ENCODE measurements at places on chromosomes 5 and 9.

GRCh38 chr5:79512471-79513307 is 1.2 kb downstream of the HOMER1 start:
- DNase-seq: no peak

DNA sequence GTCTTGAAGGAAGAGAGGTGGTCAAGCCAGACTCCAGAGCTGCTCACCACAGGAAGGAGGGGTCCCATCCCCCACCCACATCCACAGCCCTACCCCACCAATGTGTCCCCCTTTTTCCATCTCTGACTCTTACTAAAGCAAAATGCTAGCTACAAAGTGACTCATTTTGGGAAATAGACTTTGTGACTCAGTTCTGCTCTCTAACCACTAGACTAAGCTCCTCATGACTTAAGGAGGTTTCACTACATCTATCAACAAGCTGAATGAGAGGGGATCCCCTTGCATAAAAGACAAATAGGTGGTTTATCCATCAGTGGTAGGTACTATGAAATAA is 35.1 kb upstream of the ADRB2 start:
- no peak for DNase-seq

GRCh38 chr5:153670101-153670500 is 179.6 kb downstream of the GRIA1 start:
- no peak for DNase-seq

- DNase-seq: no peak
Measured at GRCh38 chr5:66363097-66363496, 219.0 kb downstream of the SREK1 start.

GRCh38 chr5:9380109-9380508 is 165.8 kb downstream of the SEMA5A start:
- DNase-seq: no peak

- DNase-seq: no peak
Measured at GRCh38 chr5:142387024-142387682, 62.3 kb upstream of the SPRY4 start.

DNA sequence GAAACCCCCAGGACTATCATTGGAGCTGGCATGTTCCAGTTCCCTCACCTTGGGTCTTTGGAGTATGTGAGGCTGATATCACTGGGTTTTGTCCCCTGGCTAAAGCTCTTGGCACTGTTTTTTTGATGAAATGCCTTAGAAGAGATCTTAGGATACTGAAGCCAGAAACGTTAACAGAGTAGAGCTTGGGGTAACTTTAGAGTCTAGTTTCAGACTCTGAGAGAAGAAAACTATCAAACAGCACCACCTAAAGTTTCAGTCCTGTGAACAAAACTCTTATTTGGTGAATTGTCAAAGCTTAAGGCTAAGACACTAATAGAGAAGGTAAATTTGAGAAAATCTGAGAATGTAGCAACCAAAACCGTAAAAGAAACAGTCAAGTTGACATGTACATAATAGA is 111.7 kb upstream of the PUM3 start:
- no peak for DNase-seq

DNA sequence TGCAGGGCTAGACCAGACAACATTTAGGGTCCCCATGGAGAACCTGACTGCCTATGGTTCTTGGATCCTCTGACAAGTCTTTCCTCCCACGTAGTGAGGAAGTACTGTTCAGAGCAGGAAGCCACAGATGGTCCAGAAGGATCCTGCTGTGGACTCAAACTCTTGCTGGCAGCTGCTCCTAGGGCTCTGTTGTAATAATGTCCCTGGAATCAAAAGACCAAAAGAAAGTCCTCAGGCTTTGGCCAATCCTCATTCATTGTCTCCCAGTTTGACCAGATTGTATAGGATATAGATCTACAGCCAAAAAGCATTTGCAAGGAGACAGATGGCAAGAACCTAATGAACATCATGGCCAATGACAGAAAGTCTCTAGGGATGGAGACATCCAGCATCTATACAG is 53.9 kb downstream of the SEMA6A start:
- DNase-seq: no peak

GRCh38 chr9:109349421-109349846 is 28.6 kb upstream of the EPB41L4B start:
- DNase-seq: no peak

GRCh38 chr9:13070612-13071595 is 208.6 kb downstream of the MPDZ start:
- DNase-seq: no peak

- peak; percentile 97 for DNase-seq
Measured at GRCh38 chr9:6007058-6007769, 8.2 kb downstream of the RANBP6 start.

- DNase-seq: no peak
Measured at GRCh38 chr9:128149951-128150593, 819 bp downstream of the LCN2 start.

DNA sequence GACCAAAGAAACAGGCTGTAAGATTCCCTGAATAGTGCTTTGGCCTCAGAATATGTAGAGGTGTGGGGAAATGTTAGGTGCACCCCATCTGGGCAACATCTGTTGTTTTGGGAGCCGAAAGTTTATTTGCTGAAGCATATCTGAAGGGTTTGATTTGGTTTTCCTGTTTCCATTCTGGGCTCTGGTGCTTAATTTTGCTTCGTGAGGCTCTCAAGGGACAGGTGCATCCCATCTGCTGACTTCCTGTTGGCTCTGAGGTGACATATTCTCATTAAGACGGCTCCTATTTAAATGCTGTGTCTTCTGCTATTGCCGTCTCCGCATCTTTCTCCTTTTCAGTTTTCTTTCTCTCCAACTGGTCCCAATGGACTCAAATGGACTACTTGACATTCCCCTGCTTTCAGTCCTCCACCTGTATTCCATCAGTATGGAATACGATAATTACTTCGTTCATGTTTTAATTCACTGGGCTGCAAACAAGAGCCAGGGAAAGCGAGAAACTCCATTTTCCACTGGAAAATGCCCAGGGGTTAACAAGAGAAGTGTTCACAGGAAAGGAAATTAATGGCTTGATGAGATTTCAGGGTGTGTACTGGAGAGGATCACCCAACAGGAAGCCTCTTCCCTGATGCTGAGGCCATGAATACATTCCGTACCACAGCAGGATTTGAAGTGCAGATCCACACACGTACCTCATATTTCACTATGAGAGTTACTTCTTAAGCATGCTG is 104.0 kb downstream of the MTX3 start:
- DNase-seq: no peak

DNA sequence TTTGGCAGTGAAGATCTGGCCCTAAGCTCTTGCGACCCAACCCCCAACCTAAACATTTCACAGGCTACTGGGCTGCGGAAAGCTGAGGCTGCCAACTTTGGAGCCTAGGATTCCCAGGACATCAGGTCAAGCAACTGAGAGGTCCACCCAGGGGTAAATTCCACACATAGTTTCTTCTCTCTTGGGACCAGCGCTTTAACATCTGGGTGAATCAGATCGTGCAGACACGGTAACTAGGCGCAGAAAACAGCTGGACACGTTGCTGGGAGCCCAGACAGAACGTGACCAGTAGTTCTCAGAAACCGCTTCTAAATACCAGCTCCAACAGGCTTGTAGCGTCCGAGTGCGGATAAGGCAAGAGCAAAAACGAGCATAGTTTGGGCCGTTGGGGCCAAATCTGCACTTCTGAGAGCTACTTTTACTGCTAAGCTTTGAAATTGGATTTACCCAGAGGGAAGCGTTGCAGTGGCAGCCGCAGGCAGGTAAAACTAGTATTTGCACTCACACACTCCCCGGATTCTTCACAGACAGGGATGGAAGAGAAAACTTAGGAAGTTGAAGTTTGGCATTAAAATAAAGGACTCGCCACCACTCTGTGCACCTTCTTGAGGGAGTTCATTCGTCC is 11.8 kb downstream of the ITGA1 start:
- no peak for DNase-seq

GRCh38 chr5:72938206-72938605 is 17.6 kb upstream of the FCHO2 start:
- no peak for DNase-seq

GRCh38 chr9:81517954-81518353 is 171.4 kb downstream of the TLE1 start:
- DNase-seq: no peak

GRCh38 chr9:107239474-107239873 is 43.6 kb upstream of the RAD23B start:
- no peak for DNase-seq

DNA sequence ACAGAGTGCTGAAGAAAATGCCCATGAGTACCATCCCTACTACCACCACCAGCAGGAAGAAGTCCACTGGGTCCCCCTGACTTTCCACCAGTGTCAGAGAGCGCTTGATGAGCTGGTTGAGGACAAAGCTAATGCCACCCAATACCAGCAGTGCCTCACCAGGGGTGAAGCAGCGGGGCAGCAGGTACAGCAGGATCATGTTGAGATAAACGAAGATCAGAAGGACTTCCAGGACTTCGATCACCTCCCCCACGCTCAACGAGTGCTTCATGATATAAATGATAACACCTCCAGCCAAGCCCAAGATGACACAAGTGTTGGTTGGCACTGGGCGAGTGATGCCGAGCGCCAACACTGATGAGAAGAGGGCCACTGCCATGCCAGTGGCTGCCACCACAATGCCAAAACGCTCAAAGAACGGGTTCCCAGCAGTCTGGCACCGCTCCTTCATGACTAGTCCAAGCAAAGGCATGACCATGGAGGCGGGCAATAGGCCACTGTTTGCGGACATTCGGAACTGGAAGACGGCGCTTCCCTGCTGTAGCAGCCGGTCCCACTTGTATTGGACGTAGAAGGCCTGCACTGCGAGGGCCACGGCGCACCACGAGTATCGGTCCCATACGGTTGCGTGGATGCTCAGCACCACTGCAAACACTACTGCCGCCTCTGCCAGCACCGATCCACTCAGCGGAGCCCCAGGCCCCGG is 679 bp downstream of the DOLK start:
- DNase-seq: peak; percentile 51

- DNase-seq: no peak
Measured at GRCh38 chr5:37665889-37666288, 174.0 kb downstream of the GDNF start.
